ENCODE measurements at places on chromosomes 7 and 10. TPM values are rescaled to one million over a fixed set of nuclear protein-coding genes. Genes with fewer than 3 reads are reported as not detected.

Gene CACNB2
- not detected for total RNA-seq

Gene ASB13
- 12.3 TPM for total RNA-seq

Gene STEAP1
- 3.4 TPM for total RNA-seq

Gene LRCH4
- total RNA-seq = 36.8 TPM

Gene LBX1
- total RNA-seq = not detected

Gene MGMT
- total RNA-seq = 19.7 TPM

Gene CCDC7
- 1.3 TPM for total RNA-seq

Gene GBX1
- not detected for total RNA-seq

Gene C10orf90
- not detected for total RNA-seq

Gene NKX1-2
- total RNA-seq = not detected

Gene ASCC1
- 21.4 TPM for total RNA-seq

Gene CYP3A7
- 0.12 TPM for total RNA-seq

Gene ZNF32
- total RNA-seq = 25.8 TPM

Gene SLC26A3
- not detected for total RNA-seq
